ENCODE measurements at places on chromosomes 2 and 18.

GRCh38 chr2:71477231-71477691, 23.9 kb downstream of the DYSF start:
- DNase-seq, result no peak

DNA sequence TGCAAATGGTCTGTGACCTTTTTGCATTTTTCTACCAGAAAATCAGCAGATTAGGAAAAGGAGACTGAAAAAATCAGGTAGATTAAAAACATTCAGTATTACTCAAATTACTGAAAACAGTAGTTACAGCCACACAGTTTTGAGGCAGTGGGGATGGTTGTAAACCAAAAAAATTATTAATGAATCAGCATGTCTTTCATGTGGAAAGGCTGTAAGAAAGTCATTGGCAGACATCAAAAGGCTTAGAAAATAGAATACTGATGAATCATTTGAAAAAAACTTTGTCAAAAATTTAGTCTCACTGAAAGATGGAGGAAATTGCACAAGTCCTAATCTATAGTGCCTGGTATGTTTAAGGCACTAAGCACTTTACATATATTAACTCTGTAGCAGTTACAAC, 133.9 kb upstream of the GCFC2 start:
- no peak for DNase-seq

DNA sequence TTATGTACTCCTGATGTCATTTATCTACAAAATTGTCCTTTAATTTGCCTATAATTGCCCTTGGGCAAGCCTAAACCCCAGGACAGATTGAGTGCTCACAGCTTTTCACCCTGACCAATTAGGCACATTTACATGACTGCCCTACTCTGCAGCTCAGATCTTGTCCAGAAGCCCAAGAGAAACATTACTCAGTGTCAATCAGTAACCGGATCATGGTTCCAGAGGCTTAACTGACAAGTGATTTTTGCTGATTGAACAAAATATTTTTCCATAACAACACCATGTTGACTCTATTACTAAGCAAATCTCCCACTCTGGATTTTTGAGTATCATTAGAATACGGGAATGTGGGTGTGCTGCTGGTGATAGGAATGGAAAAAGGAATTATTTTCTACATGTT, 465.4 kb upstream of the TNP1 start:
- DNase-seq, result no peak

DNA sequence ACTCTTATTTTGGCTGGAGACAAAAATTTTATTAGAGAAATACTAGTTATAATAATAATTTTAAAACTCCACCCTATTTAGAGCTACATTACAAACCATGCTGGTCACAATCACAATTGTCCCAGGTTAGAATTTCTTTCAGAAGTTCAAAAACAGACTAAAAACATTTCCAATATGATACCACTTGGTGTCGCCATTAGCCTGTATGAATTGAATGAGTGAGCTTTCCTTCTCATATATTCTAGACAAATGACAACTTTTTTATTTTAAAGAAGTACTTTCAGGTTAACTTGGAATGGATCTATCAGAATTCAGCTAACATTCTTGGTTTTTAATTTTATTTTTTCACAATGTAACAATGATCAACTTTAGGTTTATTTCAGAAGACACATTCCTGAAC, 48.0 kb downstream of the SERPINB8 start:
- DNase-seq, result no peak

DNA sequence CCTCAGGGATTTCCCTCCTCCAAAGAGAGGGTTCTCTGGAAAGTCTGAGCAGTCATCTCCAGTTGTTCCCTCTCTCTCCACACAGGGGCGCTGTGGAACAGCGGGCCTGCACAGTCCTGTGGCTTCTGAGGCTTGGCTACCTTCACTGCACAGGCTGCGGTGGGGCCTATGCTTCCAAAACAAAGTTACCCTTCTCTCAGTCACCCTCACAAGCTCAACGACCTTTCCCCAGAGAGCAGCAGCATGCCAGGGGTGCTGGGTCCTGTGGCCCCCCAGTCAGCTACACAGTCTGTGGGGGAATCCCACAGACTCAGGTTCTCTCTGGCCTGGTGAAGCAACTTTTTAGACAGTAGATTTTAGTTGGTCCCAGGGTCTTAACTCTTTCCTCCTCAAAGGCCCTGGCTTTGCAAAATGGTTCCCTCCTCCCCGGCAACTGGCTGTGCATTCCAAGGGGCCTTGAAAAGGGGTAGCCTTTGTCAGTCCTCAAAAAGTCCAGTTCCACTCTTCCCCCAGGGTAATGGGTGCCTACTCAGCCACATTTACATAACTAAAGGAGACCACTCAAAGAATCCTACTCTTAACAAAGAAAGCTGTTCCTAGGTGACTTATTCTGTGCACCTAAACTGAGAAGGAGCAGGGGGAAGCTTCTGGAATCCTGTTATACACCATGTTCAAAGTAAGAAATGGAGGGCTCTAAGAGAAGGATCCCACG, 14.9 kb downstream of the B3GNT7 start:
- DNase-seq, result no peak

DNA sequence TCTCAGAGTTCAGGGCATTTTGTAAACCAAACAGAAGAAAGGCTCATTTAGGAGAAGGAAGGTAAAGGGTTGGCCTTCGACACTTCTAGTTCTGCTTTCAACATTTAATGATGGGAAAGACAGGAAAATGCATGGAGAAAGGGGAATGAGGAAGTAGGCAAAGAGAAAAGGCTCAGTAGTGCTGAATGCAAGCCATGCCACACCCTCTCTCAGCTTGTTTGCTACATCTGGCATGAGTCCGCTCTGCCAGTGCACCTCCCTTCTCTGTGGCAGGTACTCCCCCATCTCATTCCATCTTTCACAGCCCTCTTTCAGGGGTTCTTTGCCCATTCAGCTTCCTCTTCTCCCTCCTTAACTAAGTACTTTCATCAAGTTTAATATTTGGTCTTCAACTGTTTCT, 120.9 kb upstream of the ITGB6 start:
- no peak for DNase-seq
